Activated T-cell treated with anti-CD3 and anti-CD28 coated beads for 4 hours (primary cell): ENCODE measurements at places on chromosomes 2 and 18.

DNA sequence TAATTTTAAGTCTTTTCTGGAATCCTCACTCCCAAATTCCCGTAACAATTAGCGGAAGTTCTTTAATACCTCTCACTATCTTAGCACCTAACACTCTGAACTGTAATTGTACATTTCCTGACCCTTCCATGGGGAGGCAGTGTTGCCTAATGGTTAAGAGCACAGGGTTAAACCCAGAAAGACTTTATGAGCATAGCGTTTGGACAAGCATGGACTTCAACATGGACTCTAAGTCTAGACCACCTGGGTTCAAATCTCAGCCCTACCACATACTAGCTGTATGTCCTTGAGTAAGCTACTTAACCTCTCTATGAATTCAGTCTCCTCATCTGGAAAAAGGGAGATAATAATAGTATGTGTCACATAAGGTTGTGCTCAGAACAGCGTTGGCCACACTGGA, 13.0 kb downstream of the ANTXR1 start:
- no peak for DNase-seq

DNA sequence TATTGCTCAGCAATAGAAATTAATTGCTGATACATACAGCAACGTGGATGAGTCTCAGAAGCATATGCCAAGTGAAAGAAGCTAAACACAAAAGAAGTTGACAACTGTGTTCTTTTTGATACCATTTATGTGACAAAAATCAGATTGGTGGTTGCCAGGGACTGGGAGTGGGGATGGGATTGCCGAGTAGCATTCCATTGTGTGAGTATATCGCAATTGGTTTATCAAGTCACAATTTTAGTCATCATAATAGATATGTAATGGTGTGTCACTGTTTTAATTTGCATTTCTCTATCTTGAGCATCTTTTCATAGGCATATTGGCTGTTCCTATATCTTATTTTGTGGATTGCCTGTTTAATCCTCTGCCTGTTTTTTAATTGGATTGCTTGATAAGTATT, 20.9 kb downstream of the STRADB start:
- no peak for DNase-seq

- no peak for DNase-seq
Measured at GRCh38 chr2:40230186-40230585, 221.7 kb downstream of the SLC8A1 start.

DNA sequence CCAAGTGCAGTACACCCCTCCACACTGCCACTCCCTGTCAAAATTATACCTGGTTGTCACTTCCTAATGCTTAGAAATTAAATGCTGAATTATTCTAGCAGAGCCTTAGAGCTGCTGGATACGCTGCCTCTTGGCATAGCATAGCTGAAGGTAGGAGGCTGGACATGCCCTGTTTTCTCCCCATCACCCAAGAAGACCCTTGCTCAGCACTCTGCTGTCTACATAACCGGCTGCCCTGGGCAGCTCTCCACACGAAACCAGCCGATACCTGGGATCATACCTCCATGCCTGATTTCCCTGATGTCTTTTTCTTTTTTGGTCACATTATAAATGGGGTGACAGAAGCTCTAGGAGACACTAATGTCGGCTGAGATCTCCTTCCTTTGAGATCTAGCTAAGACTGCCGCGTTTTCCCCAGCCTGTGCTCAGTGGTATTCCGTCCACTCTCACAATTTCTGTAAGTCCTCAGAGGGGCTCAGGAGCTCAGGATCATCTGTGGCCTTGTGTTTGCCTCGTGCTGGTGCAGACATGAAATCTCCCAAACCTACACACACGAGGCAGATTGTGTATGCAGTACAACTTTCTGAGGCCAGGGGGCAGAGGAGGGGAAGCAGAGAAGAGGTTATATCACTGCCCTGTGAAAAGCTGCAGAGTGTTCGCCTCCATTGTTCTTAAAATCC, 13.5 kb upstream of the ZAP70 start:
- peak; percentile 67 for DNase-seq

- DNase-seq, result no peak
Measured at GRCh38 chr2:143645921-143646645, 516.9 kb downstream of the ARHGAP15 start.

- no peak for DNase-seq
Measured at GRCh38 chr2:8628179-8628865, 53.5 kb upstream of the ID2 start.

- DNase-seq, result no peak
Measured at GRCh38 chr2:174326161-174327020, 8.4 kb upstream of the SP9 start.

- DNase-seq, result no peak
Measured at GRCh38 chr2:187470698-187471097, 22.6 kb upstream of the CALCRL start.

GRCh38 chr2:145026456-145027455, 506.8 kb upstream of the ZEB2 start:
- no peak for DNase-seq

DNA sequence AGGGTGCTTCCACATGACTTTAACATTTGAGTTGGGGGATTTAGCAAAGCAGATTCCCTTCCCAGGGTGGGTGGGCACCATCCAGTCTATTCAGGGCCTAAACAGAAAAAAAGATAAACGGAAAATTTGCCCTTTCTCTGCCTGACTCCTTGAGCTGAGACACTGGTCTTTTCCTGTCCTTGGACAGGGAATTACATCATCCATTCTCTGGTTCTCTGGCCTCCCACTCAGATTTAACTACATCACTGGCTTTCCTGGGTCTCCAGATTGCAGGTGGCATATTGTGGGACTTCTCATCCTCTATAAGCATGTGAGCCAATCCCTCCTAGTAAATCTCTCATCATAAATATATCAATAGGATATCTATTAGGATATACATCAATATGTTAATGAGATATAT, 25.8 kb downstream of the CAPN13 start:
- no peak for DNase-seq

DNA sequence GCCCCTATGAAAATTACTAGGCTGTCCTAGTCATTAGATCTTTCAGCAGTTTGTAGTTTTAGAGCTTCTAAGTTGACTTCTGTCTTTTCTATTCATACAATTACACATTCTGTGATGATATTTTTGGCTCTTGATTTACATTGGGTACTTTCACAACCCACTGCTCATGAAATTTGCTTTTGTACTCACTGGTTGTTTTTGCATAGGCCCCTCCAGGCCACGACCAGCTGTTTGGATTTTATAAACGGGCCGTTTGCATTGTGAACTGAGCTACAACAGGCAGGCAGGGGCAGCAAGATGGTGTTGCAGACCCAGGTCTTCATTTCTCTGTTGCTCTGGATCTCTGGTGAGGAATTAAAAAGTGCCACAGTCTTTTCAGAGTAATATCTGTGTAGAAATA, 193.8 kb downstream of the RPIA start:
- no peak for DNase-seq

- DNase-seq, result no peak
Measured at GRCh38 chr2:240557101-240557751, 562 bp downstream of the ANKMY1 start.

DNA sequence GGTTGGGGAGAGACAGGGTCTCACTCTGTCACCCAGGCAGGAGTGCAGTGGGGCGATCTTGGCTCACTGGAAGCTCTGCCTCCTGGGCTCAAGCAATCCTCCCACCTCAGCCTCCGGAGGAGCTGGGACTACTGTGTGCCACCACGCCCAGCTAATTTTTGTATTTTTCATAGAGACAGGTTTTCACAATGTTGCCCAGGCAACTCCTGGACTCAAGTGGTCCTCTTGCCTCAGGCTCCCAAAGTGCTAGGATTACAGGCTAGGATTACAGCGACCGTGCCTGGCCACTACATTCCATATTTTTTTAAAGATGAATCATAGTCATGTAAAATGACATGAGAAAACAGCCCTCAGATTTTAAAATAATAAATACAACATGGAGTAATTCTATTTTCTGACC, 32.3 kb downstream of the CWC22 start:
- no peak for DNase-seq

DNA sequence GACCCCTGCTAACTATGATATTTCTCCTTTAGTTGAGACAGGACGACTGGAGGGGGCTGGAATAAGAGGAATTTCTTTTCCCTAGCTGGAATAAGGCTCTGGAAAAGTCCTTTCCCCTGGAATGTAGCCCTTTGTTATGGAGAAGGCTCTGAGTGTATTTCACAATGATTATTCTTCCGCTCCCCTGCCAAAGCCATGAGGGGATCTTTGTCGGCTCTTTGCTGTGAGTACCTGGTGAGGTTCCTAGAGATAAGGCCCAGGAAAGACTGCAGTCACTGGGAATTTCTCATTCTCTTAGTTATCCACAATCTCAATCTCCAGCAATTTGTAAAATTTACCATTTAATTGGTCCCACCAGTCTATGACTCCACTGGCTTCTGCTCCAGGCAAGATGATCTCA, 340.2 kb upstream of the HNRNPA3 start:
- DNase-seq, result no peak

- DNase-seq, result no peak
Measured at GRCh38 chr2:233422649-233423551, 68.6 kb downstream of the DGKD start.

DNA sequence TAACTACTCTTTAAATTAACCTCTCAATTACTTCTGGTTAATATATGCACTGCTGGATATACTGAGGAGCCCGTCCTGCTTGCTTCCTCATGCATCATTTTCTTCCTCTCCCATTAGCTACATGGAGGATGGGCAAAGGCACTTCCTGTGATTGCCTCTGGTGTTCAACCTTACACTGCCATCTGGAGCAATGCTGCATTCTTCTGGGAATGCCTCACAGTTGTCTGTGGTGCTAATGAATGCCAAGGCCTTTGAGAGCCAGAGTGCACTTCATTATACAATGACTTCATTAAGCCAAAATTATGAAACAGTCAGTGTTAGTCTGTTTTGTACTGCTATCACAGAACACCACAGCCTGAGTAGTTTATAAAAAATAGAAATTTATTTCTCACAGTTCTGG, 134.8 kb upstream of the DOCK10 start:
- DNase-seq, result no peak

DNA sequence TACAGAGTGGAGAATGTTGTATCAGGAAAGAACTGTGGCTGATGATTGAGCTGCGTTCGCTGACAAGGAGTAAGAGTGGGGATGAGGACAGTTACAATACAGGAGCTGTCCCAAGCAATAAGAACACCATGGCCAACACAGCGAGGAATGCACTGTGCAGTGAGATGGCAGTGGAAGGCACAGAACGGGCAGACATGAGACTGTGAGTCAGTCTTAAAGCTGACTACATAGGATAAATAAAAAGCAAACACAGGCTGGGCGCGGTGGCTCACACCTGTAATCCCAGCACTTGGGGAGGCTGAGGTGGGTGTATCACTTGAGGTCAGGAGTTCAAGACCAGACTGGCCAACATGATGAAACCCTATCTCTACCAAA, 89.8 kb downstream of the CABYR start:
- no peak for DNase-seq

DNA sequence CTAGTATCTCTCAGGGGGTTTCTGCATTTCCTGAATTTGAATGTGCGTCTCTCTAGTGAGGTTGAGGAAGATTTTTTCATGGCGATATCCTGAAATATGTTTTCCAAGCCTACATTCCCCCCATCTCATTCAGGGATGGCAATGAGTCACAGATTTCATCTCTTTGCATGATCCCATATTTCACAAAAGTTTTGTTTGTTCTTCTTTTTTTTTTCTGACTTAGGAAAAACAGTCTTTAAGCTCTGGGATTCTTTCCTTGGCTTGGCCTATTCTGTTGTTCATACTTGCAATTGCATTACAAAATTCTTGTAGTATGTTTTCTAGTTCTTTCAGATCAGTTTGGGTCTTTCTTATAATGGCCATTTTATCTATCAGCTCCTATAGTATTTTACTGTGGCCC, 136.5 kb downstream of the DSEL start:
- no peak for DNase-seq

DNA sequence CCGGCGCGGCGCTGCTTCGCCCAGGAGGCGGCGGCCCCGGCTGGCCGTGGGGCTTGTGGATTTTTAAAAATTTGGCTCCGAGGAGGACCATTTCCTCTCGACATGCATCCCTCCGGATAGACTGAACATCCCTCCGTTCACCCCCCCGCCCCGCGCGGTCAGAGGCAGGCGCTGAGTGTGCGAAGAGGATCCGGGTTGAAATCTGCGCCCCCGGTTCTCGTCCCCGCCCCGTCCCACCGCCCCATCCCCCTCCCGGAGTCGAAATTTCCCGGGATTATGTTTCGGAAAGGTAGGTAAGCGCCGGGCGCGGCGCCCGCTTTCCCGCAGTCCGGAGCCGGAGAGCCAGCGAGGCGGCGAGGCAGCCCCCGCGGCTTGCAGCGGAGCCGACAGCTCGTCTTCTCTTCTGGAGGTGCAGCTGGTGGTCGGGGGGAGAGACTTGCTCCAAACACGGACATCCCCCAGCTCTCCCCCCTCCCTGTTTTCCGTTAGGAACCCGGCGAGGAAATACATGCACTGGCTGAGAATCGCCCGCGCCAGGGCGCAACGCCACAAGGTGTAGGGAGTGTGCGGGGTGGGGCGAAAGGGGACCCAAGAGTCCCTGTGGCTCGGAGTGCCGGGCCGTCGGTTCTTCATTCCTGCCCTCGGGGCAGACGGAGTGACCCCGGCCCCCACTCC, at the start of gene PRKCE:
PRKCE (plus strand) TSS at position 261 of the 675 bp plus-strand sequence.
- peak; percentile 39 for DNase-seq

GRCh38 chr2:127631541-127631996, 14.4 kb upstream of the GPR17 start:
- DNase-seq, result no peak

- no peak for DNase-seq
Measured at GRCh38 chr2:145919477-145919876, 1399.6 kb upstream of the ZEB2 start.

DNA sequence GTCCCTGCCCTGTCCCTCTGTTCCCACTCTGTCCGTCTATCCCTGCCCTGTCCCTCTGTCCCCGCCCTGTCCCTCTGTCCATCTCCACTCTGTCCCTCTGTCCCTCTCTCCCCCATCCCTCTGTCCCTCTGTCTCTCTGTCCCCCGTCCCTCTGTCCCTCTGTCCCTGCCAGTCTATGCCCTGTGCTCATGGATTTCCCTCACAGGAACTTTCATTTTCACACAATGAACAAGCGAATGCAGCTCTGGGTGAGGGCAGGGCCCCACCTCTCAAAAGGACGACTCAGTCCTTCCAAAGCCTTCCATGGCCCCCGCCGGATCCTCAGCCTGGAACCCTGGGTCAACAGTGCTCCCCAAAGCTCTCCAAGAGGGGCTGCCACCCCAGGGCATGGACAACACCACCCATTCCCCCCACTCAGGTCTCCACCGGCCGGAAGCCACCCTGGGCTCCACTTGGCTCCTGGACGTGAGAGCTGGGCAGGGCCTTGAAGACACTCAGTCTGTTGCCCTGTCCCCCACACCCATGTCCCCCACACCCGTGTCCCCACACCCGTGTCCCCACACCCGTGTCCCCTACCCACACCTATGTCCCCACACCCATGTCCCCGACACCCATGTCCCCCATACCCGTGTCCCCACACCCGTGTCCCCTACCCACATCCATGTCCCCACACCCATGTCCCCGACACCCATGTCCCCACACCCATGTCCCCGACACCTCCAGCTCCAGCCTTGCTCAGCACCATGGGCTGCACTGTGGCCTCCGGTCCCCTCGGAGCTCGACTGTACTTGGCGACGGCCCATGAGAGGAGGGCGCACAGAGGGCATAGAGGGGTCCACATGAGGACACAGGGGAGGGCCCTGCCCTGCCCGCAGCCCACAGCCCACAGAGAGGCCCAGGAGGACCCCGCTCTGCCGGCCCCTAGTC, 156.0 kb downstream of the PXDN start:
- no peak for DNase-seq

- DNase-seq, result no peak
Measured at GRCh38 chr2:29425866-29426265, 310.7 kb downstream of the CLIP4 start.
